WTC11 (cell line): ENCODE measurements at places on chromosomes 6 and 20. TPM values are rescaled to one million over a fixed set of nuclear protein-coding genes. Genes with fewer than 3 reads are reported as not detected.

GRCh38 chr6:72579865-72580264 lies 42.0 kb upstream of the KCNQ5 start:
- no peak for DNase-seq

DNA sequence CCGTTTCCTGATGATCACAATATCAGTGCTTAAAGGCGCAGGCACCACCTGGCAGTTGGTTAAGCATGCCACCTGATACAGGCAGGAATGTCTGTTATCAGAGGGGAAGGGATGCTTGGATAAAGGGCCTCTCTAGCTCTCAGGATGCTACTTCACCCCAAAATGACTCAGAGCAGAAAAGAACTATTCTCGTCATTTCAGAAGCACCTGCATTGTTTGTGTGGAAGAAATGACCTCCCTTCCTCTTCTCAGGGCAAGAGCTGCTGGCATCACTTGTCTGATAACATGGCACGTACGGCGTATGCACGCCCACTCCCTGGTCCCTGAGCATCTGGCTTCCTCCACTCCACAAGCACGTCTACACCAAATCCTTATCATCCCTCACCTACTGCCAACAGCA lies 47.3 kb downstream of the ATP9A start:
- DNase-seq = no peak

GRCh38 chr6:104126315-104127005 lies 733.3 kb downstream of the HACE1 start:
- DNase-seq = peak; percentile 16

DNA sequence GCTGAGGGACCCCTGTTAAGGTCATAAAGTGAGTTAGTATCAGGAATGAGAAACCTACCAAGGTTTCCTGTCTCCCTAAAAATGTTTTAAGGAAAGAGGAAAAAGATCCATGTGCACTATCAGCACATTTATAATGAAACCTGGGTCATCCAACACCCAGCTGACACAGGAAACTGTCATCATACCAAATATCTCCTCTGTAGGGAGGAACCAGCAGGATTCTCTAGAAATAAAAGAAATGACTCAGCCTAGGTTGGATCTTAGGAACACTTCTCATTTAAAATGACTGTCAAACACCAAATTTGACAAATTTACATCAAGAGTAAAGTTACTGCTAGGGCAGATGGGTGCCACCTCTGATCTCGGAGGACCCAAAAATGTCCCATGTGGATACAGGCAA lies 21.7 kb downstream of the GFOD1 start:
- no peak for DNase-seq

- no peak for DNase-seq
Observed at GRCh38 chr6:27066381-27066780, 181.1 kb upstream of the PRSS16 start.

GRCh38 chr6:121881974-121882667 lies 446.7 kb downstream of the GJA1 start:
- DNase-seq = no peak

- no peak for DNase-seq
Observed at GRCh38 chr20:47314647-47315338, 41.7 kb downstream of the ZMYND8 start.

- DNase-seq = no peak
Observed at GRCh38 chr6:168538892-168539811, 98.2 kb downstream of the SMOC2 start.

The APOBEC2 gene
- not detected in 3 replicates for total RNA-seq

The SEL1L2 gene
- 0.37 TPM in 1 of 3 replicates, not detected in the others for total RNA-seq

The SLC12A5 gene
- total RNA-seq = 6.6 to 8.5 TPM (median 7.2 TPM) in 3 replicates
